Activated CD4-positive, alpha-beta memory T cell treated with anti-CD3 and anti-CD28 coated beads, Interleukin-2, amount 10 ng/mL, durations not matched to agents 7 days and 5 days (primary cell): ENCODE measurements at places on chromosomes 11 and 22. TPM values are rescaled to one million over a fixed set of nuclear protein-coding genes. Genes with fewer than 3 reads are reported as not detected.

DNA sequence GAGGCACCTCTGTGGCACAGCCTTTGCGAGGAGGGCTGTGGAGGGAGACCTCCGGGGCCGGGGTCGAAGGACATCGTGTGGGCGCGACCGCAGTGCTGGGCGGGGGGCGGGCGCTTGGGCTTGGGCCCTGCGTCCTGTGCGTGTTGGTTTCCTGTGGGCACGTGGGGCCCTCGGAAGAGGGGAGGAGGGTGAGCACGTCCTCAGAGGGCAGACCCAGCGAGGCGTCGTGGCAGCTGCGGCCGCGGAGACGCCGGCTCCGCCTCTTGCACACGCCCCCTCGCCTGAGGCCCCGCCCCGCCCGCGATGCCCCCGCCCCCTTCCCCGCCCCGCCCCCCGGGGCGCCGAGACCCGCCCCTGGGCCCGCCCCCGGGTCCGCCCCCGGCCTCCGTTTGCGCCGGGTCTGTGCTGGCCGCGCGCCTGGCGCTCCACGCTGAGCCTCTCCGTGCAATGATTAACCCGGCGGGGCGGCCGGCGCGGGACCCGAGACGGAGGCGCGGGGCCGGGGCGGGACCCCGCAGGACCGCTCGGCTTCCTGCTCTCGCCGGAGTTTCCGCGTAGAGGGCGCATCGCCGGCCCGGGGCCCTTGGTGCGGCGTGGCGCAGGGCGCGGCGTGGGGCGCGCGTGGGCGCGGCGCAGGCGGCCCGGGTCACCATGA lies at the start of gene PRR5:
TSS of gene PRR5 (plus strand) at position 381 of the 655 bp plus-strand sequence. CDS start at position 652, 271 bp downstream.
- peak; percentile 89 for DNase-seq
- peaks cover 2% of the 10 kb centered on the region for H3K27me3 ChIP-seq
- H3K36me3 ChIP-seq = no peaks in the 10 kb centered on the region
- peak within 1 kb of the TSS; percentile 63 for H3K4me3 ChIP-seq
- H3K27ac ChIP-seq = peak within 1 kb of the TSS; percentile 11

The OR4C6 gene
- total RNA-seq = not detected

- no peaks in the 10 kb centered on the region for H3K27me3 ChIP-seq
- H3K27ac ChIP-seq = no peak overlapping the region
- DNase-seq = no peak
These were observed 52.4 kb downstream of the MIAT start for GRCh38 chr22:26709617-26710390.

DNA sequence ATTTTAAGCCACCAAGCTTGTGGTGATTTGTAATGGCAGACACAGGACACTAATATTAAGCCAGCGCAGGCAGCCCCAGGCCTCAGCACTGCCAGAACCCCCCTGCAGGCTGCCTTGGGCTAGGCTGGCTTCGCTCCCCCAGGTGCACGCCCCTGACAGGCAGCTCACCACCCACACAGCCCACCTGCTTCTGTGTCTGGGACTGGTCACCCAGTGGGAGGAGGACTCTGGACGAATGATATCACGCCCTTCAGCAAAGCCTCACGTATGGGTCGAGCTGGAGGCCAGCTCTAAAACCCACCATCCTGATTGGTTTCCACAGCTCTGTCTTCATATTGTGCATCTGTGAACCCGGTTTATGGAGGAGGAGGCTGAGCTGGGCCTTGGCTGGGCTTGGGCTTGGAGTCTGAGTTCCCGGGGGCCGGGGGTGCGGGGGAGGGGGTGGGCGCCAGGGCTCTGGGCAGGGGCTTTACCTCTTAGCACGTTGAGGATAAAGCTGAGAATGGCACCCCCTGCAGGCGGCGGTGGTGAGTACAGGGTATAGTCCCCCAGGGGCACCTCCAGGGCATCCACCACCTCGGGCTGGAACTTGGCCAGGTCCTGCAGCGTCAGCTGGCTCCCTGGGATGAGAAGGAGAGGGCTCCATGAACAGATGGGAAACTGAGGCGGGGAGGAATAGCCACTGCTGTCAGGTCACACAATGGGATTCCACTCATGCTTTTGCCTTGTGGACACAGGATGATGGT lies 13.8 kb downstream of the GGT5 start:
- H3K27ac ChIP-seq = no peak overlapping the region
- no peak overlapping the region for H3K4me3 ChIP-seq
- DNase-seq = peak; percentile 71
- peaks cover 3% of the 10 kb centered on the region for H3K4me1 ChIP-seq

- H3K4me1 ChIP-seq = peaks cover 14% of the 10 kb centered on the region
- no peaks in the 10 kb centered on the region for H3K27me3 ChIP-seq
- DNase-seq = peak; percentile 29
- peak overlapping the region; percentile 4 for H3K27ac ChIP-seq
- no peak overlapping the region for H3K4me3 ChIP-seq
- H3K36me3 ChIP-seq = no peaks in the 10 kb centered on the region
These were observed 24.5 kb downstream of the FAM227A start for GRCh38 chr22:38631724-38632123.

GRCh38 chr11:129895126-129896041 lies at the start of gene NFRKB:
Gene NFRKB, minus strand, starts transcription at chr11:129895578. Its CDS starts 2,729 bp downstream, at chr11:129892849.
- H3K4me1 ChIP-seq = peaks cover 34% of the 10 kb centered on the region
- peak within 1 kb of the TSS; percentile 77 for H3K27ac ChIP-seq
- DNase-seq = peak; percentile 89
- H3K36me3 ChIP-seq = peaks cover 23% of the 10 kb centered on the region
- H3K4me3 ChIP-seq = peak within 1 kb of the TSS; percentile 90
- H3K27me3 ChIP-seq = peaks cover 3% of the 10 kb centered on the region

- H3K36me3 ChIP-seq = no peaks in the 10 kb centered on the region
- no peak for DNase-seq
- H3K4me3 ChIP-seq = no peak overlapping the region
- no peak overlapping the region for H3K27ac ChIP-seq
- H3K27me3 ChIP-seq = peaks cover 19% of the 10 kb centered on the region
These were observed 10.9 kb downstream of the PAMR1 start for GRCh38 chr11:35514481-35514880.

DNA sequence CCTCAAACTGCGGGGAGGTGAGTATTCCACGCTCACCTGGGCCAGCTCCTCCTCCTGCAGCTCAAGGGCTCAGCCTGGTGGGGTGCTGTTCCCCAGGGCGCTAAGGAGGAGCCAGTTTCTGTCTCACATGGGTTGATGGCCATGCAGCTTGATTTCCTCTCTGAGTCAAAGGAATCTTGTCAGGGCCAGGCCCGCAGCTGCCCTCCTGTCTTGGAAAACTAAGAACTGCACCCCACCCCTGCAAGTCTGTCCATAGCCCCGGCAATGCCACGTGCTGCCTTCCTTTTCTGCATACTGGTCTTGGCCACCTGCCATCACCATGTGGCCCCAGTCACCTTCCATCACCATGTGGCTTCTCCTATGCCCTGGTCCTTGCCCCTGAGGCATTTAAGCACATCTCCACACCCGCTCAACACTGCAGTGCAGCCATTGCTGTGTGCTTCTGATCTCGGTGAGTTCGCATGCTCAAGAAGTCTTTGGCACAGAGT lies 35.2 kb upstream of the CLDN5 start:
- no peak for DNase-seq
- H3K27me3 ChIP-seq = peaks cover 9% of the 10 kb centered on the region
- H3K4me1 ChIP-seq = no peaks in the 10 kb centered on the region
- H3K36me3 ChIP-seq = no peaks in the 10 kb centered on the region
- H3K4me3 ChIP-seq = no peak overlapping the region

DNA sequence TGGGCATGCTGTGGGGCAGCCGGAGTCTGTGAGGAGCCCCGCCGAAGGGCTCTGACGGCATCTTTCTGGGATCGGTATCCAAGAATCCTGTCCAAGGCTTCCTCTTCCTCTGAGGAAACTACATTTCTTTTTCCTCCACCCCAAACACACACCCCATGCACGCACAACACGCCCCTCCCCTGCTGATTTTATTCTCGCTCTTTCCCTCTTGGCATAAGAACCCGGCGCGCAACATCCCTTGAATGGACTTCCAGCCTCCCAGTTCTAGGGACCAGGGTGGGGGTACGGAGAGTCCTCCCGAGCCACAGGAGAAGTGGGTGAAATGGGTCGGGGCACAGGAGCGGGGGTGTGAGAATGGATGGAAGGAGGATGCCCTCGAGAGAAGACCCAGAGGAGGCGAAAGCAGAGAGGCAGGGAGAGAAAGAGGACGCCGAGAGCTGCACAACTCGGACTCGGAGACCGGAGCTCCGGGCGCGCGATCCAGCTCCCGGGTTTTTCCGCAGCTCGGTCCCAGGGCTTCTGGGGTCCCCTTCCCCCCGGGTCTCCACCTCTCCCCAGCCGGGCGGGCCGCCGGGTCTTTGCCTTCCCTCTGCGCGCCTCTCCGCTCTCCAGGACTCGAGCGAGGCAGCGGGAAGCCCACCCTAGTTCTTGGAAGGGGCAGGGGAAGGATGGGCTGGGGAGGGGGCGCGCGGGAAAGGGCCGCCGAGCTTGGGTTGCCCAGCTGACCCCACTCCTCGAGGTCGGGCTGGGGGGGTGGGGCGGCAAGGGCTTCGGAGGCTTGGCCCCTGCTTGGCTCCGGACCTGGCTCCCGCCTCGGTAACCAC lies 1.5 kb upstream of the LARGE1 start:
- DNase-seq = no peak
- H3K4me3 ChIP-seq = peak overlapping the region; percentile 58
- H3K27me3 ChIP-seq = peaks cover 42% of the 10 kb centered on the region
- peaks cover 2% of the 10 kb centered on the region for H3K36me3 ChIP-seq
- H3K27ac ChIP-seq = no peak overlapping the region

- no peak for DNase-seq
- no peak overlapping the region for H3K27ac ChIP-seq
- H3K36me3 ChIP-seq = peaks cover 5% of the 10 kb centered on the region
- peaks cover 8% of the 10 kb centered on the region for H3K4me1 ChIP-seq
- H3K27me3 ChIP-seq = no peaks in the 10 kb centered on the region
These were observed 5.1 kb upstream of the BAIAP2L2 start for GRCh38 chr22:38115423-38116205.

DNA sequence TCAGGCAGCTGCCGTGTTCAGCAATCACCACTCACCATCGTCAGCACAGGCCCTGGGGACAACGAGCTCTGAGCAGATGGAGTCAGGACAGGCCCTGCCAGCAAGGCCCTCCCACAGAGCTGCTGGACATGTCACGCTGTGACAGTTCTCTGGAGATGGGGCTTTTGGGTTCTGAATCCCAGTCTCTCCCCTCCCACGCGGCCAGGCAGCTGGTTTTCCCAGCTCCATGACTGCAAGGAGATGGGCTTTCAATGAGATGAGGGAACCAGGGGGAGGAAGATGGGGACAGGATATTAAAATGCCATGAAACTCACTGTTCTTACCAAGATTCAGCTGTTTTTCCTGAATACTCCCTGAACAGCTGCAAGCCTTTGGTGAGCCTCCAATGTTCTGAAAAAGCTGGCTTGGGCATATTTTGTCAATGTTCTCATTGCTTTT lies 305.9 kb downstream of the BRD1 start:
- no peaks in the 10 kb centered on the region for H3K36me3 ChIP-seq
- DNase-seq = no peak
- H3K4me3 ChIP-seq = no peak overlapping the region
- no peaks in the 10 kb centered on the region for H3K27me3 ChIP-seq
- H3K27ac ChIP-seq = no peak overlapping the region

The SH3BP1 gene
- total RNA-seq = 162 TPM

DNA sequence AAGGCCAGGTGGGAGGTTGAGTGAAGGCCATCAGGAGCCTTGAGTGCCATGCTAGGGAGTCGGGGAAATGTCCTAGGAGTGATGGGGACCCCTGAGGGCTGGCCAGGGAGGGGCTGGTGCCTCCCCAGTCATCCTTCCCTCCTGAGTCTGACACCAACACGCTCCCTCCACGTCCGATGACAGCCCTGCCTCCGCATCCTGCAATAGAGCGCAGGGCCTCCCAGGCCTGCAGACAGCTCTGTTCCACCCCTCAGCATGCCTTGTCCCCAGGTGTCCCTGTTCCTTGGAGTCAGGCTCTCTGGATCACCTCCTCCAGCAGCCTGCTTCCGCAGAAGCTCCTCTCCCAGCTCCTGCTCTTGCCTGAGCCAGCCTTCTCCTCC lies 3.1 kb downstream of the RAC2 start:
- peak overlapping the region; percentile 100 for H3K4me3 ChIP-seq
- DNase-seq = no peak
- H3K27me3 ChIP-seq = no peaks in the 10 kb centered on the region
- H3K36me3 ChIP-seq = peaks cover 80% of the 10 kb centered on the region
- H3K4me1 ChIP-seq = peaks cover 77% of the 10 kb centered on the region

The INS gene
- not detected for total RNA-seq

The C11orf86 gene
- total RNA-seq = not detected
